Activated CD8-positive, alpha-beta T cell treated with anti-CD3 and anti-CD28 coated beads for 36 hours (primary cell): ENCODE measurements at places on chromosomes 4 and X.

GRCh38 chr4:6071959-6072720 lies 53.9 kb upstream of the C4orf50 start:
- no peak for DNase-seq

DNA sequence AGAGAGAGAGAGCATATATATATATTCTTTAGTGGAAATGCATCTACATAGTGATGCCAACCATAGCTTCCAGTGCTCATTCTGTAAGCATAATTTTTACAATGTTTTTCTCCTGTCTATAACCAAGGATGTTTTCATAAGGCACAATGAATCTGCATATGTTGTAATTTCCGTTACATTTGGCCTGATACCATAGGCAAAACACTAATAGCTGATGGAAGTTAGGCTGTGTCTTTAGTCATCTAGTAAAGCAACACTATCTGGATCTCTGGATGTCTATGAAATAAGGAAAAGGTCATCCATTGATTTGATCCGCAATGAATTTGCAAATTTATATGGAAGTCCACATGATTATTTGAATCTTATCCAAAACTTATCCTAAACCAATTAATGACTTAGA lies 8.1 kb downstream of the PCDH7 start:
- no peak for DNase-seq

- peak; percentile 29 for DNase-seq
These were observed 8.8 kb downstream of the TMEM255A start for GRCh38 chrX:120302434-120302833.

DNA sequence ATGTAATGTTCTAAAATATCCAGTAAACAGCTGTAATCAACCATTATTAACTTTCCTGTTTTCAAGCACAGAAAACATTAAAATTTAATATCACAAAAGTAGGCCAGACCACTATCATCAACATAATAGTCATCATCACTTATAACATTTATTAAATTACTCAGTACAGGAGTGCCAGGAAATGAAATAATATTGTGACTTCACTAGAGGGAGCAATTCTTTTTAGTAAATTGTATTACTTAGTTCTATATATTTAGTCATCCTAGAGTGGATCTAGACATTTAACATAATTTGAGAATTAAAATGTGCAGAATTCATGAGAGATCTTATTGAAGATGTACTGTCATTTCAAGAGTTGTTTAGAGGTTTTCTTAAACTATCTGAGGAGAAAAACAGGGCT lies 33.6 kb downstream of the PITX2 start:
- no peak for DNase-seq

GRCh38 chrX:1938190-1938589 lies 323.3 kb downstream of the ASMT start:
- DNase-seq: no peak

GRCh38 chrX:8447368-8447767 lies 17.3 kb upstream of the VCX3B start:
- no peak for DNase-seq

- no peak for DNase-seq
These were observed 15.8 kb downstream of the APLN start for GRCh38 chrX:129638917-129639316.
